Stimulated activated CD4-positive, alpha-beta T cell treated with anti-CD3 and anti-CD28 coated beads, Interleukin-1b, Interleukin-23, amount 100 ng/mL, for 1 hour (primary cell): ENCODE measurements at places on chromosomes 12 and 14.

- DNase-seq = no peak
Measured at GRCh38 chr12:28552251-28552970, 362.2 kb downstream of the CCDC91 start.

- no peak for DNase-seq
Measured at GRCh38 chr14:81209167-81209836, 11.5 kb downstream of the GTF2A1 start.

DNA sequence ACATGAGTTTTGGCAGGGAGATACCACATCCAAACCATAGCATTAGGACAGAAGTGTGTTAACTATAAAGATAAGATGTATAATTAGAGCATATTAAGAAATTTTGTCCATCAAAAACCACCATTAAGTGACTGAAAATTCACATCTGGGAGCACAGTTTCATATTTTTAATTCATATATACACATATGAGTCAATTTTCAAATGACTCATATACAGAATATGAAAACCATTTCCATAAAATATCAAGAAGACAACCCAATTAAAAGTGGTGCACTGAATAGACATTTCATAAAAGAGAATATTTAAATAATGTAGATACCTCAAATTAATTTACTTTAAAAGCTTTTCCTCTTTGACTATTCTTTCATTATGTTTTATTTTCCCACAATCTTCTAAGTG is 25.3 kb downstream of the MUCL1 start:
- no peak for DNase-seq

GRCh38 chr14:89858089-89858488 is 96.4 kb downstream of the EFCAB11 start:
- no peak for DNase-seq
